HCT116 (cell line): ENCODE measurements at places on chromosomes 5 and 9. TPM values are rescaled to one million over a fixed set of nuclear protein-coding genes. Genes with fewer than 3 reads are reported as not detected.

DNA sequence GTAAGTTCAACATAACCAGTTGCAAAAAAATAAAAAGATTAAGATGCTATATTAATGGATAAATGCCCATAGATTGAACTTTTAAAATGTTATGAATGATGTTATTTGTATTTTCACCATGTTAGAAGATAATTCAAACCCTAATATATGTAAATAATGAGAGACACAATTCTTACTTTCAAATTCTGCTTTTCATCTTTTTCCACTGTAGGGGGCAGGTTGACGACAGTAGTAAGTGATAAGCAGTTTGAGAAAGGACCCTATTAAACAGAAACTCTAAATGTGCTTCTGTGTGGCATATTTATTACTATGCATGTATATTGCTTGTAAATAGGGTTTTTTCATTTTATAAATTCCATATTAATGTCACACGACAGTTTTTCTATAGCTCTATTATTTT lies 591.1 kb downstream of the SEMA5A start:
- DNase-seq = no peak

DNA sequence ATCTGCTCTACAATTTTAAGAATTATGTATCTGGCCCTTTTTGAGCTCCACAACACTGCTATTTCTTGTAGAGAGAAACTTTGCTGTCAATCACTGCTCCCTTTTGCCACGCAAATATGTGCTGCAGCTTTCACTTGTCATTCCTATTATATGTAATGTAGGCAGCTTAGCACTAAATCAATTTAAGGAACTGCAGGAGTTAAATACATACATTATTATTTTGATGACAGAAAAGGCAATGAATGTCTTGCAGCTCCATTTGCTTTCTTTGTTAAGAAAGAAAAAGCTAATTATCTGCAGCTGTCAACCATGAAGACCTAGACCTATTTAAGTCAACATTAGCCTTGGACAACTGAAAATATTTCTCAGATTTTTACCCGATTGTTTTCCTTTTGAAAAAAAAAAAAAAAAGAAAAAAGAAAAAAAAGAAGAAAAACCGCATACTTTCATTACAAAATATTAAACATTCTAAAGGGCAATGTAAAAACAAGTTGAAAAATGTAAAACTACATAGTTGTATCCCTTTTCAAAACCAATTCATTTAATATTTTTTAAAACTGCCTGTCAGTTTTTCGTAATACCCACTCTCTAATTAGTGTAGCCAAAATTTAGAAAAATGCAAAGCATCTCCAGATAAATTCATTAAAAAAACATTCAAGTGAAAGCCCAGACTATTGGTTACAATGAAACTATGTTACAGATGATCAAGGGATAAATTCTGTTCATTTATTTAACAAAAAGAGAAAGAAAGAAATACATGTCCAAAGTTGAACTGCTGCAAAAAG lies 57.2 kb downstream of the RFX3 start:
- no peak for DNase-seq

GRCh38 chr5:144191998-144192397 lies 21.3 kb downstream of the KCTD16 start:
- DNase-seq = peak; percentile 65

- no peak for DNase-seq
Observed at GRCh38 chr5:121681229-121681855, 170.3 kb upstream of the FTMT start.

GRCh38 chr5:68983043-68983442 lies 110.8 kb upstream of the SLC30A5 start:
- no peak for DNase-seq

SPINK6 gene
- total RNA-seq = not detected
